IPS-NIHi11 (cell line): ENCODE measurements at places on chromosomes 7 and 10.

GRCh38 chr7:47383696-47384445 lies 198.0 kb downstream of the TNS3 start:
- DNase-seq = no peak

GRCh38 chr7:87671-88070 lies 104.7 kb upstream of the FAM20C start:
- no peak for DNase-seq

GRCh38 chr10:44954042-44954441 lies 5.6 kb upstream of the RASSF4 start:
- no peak for DNase-seq

- DNase-seq = no peak
Observed at GRCh38 chr7:30029696-30030095, 1.5 kb downstream of the PLEKHA8 start.

DNA sequence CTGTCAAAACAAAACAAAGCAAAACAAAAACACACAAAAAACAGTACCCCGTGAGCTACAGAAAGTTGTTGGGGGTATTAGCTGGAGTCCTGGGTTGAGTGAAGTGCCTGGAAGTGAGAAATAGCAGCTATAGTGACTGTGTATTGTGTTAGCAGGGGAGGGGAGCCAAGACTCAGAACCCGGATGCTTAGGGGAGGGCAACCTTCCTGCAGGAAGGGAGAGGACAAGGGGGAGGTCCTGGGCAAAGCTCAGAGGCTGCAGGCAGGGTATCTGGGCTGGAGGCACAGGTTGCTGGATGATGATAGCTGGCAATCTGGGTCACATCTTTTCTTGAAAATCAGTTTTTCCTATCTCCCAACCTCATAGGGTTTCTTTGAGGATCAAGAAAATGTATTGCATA lies 75.8 kb upstream of the PARD3 start:
- DNase-seq = no peak
